ENCODE measurements at places on chromosomes 5 and 9.
A peak's percentile ranks its signal among the peaks of the same experiment; 100 is the strongest.

DNA sequence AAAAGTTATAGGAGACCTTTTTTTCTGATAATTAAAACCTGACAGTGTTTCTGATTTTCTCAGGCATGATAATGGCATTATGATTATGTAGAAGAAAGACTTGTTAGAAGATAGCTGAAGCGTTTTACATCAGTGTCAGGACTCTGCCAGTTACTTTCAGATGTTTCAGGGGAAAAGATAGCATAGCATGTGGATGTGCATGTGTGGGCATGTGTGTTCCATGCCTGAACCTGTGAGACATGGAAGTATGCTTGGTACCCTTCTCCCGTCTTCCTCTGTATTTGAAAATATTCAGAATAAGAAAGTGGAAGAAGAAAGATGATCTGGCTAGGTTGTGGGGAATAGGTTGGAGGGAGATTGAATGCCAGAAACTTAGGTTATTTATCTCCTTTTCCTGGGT lies 113.1 kb upstream of the PCAT7 start:
- no peak for DNase-seq

GRCh38 chr9:1005043-1005667 lies 28.7 kb downstream of the DMRT3 start:
- no peak for DNase-seq

DNA sequence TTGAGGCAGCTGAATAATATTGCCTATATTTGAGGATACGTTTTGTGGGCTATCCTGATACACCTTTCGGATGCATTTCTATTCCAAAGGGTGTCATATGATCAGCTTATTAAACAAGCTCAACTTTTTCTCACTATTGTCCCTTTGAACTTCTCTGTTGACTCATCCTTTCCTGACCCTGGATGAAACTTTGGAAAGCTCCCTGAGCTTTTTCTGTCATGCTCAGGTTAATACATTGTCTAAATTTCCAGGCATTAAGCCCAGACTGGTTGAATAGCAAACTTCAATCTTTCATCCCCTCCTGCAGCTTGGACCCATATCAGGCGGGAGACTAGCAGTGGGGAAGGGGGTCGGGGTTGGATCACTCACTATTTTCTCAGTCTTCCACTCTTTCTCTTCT lies 104.9 kb upstream of the PTPN3 start:
- no peak for DNase-seq

DNA sequence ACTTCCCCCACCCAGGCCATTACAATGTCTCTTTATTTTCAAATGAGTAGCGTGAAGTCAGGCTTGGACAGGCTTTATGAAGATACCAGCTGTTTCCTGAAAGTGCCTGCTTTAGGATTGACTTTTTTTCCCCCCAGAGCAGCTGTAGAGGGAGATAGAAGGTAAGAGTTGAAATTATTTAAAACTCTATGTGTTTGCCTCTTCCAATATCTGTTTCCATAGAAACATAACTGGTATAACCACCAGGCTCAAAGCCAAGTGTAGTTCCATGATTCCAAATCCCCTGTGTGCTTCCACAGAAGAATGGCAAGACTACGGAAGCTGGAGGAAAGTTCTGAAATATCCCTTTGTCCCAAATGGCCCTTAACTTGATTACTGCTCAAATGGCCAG lies 87.4 kb upstream of the TBC1D2 start:
- no peak for DNase-seq

DNA sequence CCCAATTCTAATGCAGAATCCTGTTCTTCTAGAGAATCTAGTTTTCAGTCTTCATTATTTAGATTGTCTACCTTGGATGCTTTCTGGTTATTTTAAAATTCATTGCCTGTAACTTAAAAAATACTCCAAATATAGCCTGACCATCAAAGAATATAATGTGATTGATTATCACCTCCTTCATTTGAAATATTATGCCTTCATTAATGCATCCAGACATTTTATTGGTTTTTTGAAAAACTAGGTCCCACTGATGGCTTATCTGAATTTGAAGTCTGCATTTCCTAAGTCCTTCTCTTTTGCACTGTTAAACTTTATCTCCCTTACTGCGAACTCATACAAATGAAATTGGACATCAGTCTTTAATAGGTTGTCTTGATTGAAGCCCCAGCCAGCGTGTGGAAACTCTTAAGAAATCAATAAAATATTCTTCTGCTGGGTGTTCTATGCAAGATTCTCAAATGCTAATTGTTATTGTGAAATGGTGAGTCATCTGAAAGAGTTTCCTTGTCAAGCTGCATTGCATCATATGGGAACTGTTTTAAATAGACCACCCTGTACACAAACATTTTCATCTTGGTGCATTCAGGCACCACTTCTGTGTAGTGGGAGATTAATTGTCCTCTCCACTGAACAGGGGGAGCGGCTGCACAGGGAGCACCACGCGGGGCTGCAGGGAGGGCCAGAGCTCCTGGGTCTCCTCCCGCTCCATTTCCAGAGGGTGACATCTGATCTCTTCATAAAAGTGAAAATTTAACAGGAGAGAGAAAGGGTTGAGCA lies 92.3 kb upstream of the FANCC start:
- no peak for DNase-seq

DNA sequence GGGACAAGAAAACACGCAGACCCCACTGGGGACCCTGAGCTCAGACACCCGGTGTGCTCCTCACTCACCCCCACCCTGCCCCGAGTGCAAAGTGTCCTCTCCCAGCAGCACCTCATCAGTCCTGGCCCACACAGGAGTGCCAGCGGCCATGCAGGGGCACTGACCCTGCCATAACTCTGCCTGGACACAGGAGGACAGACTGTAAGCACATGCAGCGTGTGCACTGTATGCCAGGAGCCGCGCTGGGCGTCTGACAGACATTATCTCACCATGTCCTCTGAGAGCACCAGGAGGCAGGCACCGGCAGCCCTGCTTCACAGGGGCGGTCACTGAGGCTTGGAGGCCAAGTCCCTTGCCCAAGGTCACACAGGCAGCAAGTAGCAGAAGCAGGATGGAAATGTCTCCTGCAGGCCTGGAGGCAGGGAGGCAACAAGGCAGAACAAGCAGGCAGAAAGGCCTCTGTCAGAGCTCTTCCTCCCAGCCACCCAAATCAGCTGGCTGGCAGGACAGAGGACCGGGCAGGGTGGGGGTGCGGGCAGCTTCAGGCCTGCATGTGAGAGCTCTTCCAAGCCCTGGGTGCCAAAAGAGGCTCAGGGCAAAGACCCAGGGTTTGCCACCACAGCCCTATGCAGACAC lies 8.4 kb downstream of the EEIG1 start:
- peak; percentile 13 for DNase-seq

- DNase-seq = no peak
Measured at GRCh38 chr5:138635265-138635664, 60.1 kb upstream of the HSPA9 start.

DNA sequence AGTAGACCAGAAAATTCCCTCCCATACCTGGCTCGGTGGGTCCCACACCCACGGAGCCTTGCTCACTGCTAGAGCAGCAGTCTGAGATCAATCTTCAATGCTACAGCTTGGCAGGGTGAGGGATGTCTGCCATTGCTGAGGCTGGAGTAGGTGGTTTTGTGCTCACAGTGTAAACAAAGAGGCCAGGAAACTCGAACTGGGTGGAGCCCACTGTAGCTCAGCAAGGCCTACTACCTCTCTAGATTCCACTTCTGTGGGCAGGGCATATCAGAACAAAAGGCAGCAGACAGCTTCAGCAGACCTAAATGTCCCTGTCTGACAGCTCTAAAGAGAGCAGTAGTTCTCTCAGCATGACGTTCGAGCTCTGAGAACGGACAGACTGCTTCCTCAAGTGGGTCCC lies 5.6 kb upstream of the GZMA start:
- no peak for DNase-seq

GRCh38 chr9:133728856-133729616 lies 9.1 kb downstream of the SARDH start:
- no peak for DNase-seq
